Activated CD4-positive, alpha-beta T cell treated with anti-CD3 and anti-CD28 coated beads, Interleukin-2, amount 50 U/mL, for 4 hours (primary cell): ENCODE measurements at places on chromosomes 12 and 14.

GRCh38 chr12:118821386-118821925 is 159.9 kb upstream of the SRRM4 start:
- no peak for DNase-seq

- no peak for DNase-seq
Observed at GRCh38 chr12:127729381-127729780, 537.6 kb upstream of the TMEM132C start.

DNA sequence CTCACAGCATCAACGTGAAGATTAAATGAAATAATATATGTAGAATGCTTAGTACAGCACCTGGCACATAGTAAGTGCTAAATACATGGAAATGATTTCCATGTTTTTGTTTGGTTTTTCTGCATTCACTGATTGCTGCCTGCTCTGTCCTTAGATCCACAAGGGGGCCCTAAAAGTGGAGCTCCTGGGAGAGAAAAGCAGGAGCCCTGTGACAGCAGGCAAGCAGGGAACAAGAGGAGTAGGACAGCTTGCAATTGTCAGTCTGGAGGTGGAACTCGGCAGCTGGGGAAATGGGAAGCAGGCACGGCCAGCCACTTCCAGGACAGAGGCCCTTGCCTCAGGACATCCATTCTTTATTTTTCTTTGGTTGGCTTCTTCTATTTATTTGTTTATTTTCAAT is 292.9 kb downstream of the BMP4 start:
- DNase-seq, result no peak

GRCh38 chr12:10320643-10321042 is 13.0 kb downstream of the KLRD1 start:
- no peak for DNase-seq

GRCh38 chr12:130714591-130715149 is 1.4 kb downstream of the RIMBP2 start:
- DNase-seq, result no peak

- DNase-seq, result no peak
Observed at GRCh38 chr12:24561882-24562770, 386.8 kb downstream of the BCAT1 start.

- DNase-seq, result no peak
Observed at GRCh38 chr12:88058719-88059077, 29.5 kb upstream of the C12orf50 start.
